ENCODE measurements at places on chromosomes 3 and 15.

DNA sequence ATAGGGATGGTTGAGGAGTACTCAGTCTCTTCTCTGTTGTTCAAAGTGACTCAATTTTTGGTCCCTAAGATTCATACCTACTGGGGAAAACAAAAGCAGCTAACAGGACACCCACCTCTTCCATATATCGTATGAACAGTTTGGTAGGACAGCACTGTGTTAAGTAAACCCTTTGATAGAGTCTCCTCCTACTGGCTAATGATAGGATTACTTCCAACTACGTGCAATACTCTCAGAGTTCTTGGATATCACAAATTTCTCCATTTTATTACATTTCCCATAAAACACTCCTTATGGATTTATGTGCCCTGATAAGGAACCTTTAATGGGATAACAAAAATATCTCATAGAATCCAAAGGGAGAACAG is 200.2 kb upstream of the GOLGA6L4 start:
- DNase-seq: peak; percentile 51

- DNase-seq: peak; percentile 20
Observed at GRCh38 chr3:133540896-133541674, 32.4 kb upstream of the CDV3 start.

DNA sequence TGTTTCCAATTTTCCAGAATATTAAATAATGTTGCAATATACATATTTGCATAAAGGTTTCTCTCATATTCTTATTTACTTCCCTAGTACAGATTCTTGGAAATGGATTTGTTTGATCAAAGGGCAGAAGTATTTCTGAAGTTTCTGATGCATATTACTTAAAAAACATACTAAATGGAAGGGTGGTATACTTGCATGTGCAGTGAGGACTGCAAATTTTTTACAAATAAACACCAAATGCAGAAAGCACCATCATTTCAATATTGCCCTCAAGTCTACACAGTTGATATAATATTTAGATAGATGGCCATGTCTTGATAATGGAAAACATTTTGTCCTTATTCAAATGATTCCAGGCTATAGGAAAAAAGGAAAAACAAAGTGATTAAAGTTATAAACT is 12.3 kb downstream of the TM4SF18 start:
- DNase-seq: no peak

- DNase-seq: no peak
Observed at GRCh38 chr3:28279770-28280169, 38.4 kb downstream of the CMC1 start.

- peak; percentile 59 for DNase-seq
Observed at GRCh38 chr15:75952525-75952924, 48.8 kb downstream of the FBXO22 start.

DNA sequence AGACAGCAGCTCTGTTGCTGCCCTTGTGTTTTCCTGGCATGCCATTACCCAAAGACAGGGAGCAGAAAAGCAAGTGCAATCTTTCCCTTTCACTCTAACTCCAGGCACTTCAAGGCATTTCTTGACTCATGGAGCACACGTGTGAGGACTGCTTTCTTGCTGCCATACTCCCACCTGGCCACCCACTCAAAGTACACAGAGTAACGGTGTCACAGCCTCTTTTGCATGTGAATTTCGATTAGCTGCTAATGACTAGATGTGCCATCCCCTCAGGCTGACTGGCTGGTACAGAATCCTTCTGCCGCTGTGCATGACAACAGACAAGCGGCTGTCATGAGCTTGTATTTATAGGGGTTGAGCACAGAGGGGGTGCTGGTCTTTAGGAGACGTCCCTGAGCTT is 380.6 kb downstream of the CTNNB1 start:
- no peak for DNase-seq

GRCh38 chr3:45915518-45916231 is 27.6 kb upstream of the CXCR6 start:
- no peak for DNase-seq

- DNase-seq: no peak
Observed at GRCh38 chr3:158106766-158107471, 699 bp upstream of the SHOX2 start.

DNA sequence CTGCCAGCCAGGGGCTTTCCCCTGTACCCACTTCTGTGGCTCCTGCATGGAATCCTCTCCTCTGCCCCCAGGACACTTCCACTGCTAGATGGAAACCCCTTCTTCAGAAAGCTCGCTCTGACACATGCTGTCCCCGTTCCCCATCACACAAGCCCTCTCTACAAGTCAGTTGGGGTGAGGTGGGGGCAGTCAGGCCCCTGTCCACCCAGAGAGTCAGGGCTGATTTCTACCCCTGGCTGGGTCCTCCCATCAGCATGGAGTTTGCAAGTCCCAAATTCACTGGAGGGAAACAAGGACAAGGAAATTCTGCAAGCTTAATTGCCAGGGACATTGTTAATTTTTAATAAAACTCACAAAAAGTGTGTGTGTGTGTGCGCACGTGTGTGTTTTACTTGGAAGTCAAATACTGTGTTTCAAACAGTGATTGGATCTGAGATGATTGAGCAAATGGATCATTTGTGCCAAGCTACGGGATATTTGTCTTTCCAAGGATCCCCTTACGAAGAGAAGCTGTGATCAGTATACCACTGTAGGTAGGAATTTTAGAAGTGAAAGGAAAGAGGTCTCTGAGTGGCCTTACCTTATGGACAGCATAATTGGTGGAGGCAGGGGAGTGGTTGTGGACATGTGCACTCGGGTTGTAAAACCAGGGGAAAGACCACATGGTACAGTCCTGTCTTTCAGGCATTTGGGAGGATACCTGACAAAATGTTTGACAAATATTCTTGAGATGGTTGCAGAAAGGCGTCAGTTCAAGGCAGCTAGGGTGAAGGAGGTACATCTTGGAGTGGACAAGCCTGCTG is 1.5 kb upstream of the AMOTL2 start:
- DNase-seq: no peak

GRCh38 chr15:74621936-74622335 is 6.3 kb downstream of the CLK3 start:
- no peak for DNase-seq

DNA sequence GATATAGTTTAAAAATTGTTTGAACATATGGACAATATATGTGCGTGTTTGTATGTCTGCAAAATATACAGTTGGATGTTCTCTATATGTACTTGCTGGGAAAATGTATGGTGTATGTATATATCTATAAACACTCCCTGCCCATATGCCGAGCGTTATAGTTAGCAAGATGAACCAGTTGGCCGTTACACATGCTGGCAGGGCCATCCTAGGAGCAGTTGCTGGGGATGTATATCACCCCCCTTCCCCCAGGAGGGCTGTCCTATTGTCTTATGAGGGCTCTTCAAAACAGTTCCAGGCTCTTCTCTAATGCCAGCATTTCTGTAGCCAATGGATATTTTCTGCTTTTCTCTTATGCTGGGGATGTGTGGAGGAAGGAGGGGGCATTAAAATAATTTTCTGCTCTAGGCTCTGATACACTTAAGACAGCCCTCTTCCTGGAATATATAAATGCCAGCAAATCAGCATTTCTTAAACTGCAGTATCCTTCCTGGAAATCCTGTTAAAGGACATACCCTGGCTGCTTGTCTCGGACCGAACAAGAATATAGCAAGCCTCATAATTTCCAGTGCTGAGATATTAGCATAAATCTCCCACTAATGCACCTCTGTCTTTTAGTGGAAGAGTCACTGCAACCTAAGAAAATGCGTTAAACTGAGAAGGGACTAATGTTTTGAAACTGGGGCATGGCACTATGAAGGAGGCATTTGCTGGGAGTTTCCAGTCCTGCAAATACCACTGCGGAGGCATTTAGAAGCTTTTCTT is 134.4 kb downstream of the MDFIC2 start:
- DNase-seq: no peak

- no peak for DNase-seq
Observed at GRCh38 chr3:70387889-70388288, 75.5 kb upstream of the MDFIC2 start.

DNA sequence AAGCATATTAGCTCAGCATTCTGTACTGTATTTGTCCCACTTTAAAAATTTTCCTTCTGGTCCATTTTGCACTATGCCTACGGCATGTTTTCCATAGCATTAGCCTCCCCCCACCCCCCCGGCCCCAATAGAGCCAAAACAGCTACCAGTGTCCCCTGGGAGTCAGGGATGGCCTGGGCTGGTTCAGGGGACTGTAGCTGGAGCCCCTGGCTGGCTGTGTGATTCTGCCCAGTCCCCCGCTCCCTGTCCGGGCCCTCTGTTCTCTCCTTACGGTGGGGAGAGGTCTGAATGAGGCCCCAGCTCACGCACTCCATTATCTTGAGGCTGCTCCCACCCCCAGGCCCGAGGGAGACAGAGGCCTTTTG is 70.1 kb downstream of the KLF15 start:
- no peak for DNase-seq

DNA sequence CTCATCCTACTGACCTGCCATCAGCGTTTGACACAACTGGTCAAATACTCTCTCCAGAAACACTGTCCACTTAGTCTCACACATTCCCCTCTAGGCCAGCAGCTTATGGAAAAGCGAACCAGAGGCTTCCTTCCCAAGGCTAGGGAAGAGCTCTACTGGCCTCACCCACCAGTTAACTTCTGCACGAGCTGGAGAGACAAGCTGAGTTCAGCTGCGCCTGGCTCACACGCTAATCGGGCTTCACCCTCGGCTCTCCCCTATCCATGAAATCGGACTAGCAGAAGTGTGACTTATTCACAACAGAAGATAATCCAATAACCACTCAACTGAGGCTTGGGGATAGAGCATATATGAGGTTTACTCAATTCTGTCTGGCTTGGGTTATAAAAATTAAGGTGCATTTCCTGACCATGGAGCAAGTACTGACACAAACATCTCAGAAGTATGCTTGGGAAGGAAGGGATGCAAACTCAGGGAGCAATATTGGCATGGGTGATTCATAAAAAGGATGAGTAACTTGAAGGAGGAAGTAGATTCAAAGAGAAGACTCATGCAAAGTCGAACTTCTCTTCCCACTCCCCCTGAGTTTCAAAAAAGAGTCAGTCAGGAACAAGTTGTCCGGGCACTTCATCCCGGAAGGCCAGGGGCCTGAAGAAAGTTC is 73.1 kb downstream of the XXYLT1 start:
- no peak for DNase-seq

DNA sequence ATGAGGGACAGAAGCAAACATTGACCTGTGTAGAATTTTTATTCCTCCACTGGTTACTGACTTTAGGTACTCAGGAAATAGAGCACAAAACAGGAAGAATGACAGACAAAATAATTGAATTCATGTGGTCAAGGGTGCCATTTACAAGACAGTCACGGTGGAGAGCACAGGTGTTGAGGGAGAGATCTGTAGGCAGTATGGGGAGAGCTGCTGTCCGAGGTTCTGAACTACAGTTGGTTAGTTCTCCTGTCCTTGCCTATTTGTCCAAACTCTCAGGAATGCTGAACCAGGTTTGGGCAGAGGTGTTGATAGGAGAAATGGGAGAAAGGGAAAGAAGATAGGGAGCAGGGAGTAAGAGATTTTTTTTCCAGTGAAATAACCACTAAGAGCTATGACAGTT is 178.5 kb upstream of the ZBTB20 start:
- DNase-seq: peak; percentile 43

DNA sequence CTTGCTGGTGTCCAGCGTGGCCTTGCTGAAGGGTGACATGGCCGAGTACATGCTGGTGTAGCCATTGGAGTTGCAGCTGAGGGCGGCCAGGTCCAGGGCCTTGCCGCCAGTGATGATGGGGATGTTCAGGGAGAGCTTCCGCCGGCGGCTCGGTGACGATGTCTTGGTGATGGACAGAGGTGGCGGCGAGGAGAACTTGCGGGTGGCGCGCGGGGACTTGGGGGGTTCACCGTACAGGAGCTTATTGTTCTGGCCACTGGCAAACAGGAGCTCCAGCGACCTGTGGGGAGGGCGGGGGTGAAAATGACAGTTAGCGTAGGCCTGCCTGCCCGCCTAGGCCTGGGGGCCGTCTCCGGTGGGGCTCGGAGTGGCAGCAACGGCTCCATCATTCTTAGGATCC is 59.0 kb upstream of the CTSH start:
- no peak for DNase-seq
